ENCODE measurements at places on chromosomes 12 and 14. TPM values are rescaled to one million over a fixed set of nuclear protein-coding genes. Genes with fewer than 3 reads are reported as not detected.

- H3K4me1 ChIP-seq, result peaks cover 11% of the 10 kb centered on the region
- peaks cover 2% of the 10 kb centered on the region for H3K36me3 ChIP-seq
- no peak overlapping the region for H3K27ac ChIP-seq
- no peak for DNase-seq
- H3K27me3 ChIP-seq, result no peaks in the 10 kb centered on the region
- no peak overlapping the region for H3K4me3 ChIP-seq
Observed at GRCh38 chr14:22073801-22074200, 400.2 kb upstream of the OR4E1 start.

Gene CLEC1B
- total RNA-seq, result not detected

Gene RND1
- 4.2 TPM for total RNA-seq

DNA sequence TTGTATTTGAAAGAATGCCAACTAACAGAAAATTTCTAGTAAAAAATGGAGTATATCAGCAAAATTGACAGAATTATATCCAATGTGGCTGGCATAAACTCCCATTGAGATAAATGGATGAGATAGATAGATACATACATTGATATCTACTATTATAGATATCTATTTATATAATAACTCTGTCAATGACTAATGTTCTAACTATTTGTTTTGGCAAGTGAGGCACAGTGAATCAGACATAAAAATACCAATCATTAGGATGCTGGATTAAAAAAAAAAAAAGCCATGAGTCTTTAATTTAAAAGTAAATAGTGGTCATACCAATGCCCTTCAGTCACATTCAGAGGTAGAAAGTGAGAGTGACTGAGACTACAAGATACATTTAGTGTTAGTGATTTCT lies 33.7 kb upstream of the GLIPR1 start:
- no peaks in the 10 kb centered on the region for H3K36me3 ChIP-seq

GRCh38 chr12:54592316-54592715 lies 3.9 kb upstream of the PPP1R1A start:
- no peak overlapping the region for H3K27ac ChIP-seq
- H3K27me3 ChIP-seq, result peaks cover 45% of the 10 kb centered on the region
- no peak for DNase-seq
- H3K4me3 ChIP-seq, result no peak overlapping the region

- H3K36me3 ChIP-seq, result no peaks in the 10 kb centered on the region
- peaks cover 78% of the 10 kb centered on the region for H3K4me1 ChIP-seq
- peak overlapping the region; percentile 60 for H3K4me3 ChIP-seq
- H3K27me3 ChIP-seq, result no peaks in the 10 kb centered on the region
- DNase-seq, result peak; percentile 69
Observed at GRCh38 chr14:77037938-77038568, 9.5 kb upstream of the IRF2BPL start.

GRCh38 chr14:71783786-71784185 lies 148.4 kb upstream of the RGS6 start:
- no peak overlapping the region for H3K4me3 ChIP-seq
- no peaks in the 10 kb centered on the region for H3K36me3 ChIP-seq
- peaks cover 25% of the 10 kb centered on the region for H3K27me3 ChIP-seq
- DNase-seq, result no peak
- H3K27ac ChIP-seq, result no peak overlapping the region

DNA sequence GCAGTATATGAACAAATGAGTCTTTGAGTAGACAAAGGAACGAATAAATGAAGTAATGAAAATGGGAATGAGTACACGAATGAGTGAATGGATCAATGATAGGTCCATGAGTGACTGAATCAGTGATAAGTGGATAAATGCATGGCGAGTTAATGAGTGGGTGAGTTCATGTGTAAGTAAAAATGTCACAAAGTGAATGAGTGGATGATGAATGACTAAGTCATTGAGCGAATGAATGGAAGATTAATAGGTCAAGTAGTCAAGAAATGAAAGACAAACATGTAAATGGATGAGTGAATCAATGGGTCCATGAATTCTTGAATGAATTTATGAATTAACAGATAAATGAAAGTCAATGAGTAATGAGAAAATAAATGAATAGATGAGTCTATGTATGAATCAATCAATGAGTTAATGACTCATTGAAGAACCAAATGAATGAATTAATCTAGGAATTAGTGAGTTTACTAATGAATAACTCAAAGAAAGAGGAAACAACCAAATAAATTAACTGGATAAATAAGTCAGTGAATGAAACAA lies 97.3 kb upstream of the RTL1 start:
- peaks cover 3% of the 10 kb centered on the region for H3K4me1 ChIP-seq
- H3K4me3 ChIP-seq, result no peak overlapping the region
- DNase-seq, result no peak

- H3K27ac ChIP-seq, result no peak overlapping the region
- no peak overlapping the region for H3K4me3 ChIP-seq
- H3K36me3 ChIP-seq, result no peaks in the 10 kb centered on the region
- no peak for DNase-seq
- no peaks in the 10 kb centered on the region for H3K27me3 ChIP-seq
Observed at GRCh38 chr12:22180705-22181104, 134.7 kb downstream of the CMAS start.

Gene GALNT6
- 47.9 TPM for total RNA-seq

Gene SRGAP1
- total RNA-seq, result 0.14 TPM

DNA sequence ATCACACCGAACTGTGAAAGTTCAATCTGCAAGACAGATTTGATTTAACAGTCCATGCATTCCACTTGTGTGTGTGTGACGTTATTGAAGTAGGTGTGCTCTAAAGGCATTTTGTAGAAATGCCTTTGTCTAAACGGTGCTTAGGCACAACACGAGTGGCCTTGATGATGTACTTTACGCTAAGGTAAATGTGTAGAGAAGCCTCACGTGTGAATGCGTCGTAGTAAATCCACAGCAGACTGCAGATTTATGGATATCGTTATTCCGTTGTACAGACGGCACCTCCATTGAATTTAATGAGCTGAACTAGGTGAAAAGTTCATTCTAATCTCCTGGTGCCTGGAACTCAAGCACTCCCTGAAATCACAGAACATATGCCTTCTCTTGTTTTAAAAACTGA lies 202.8 kb upstream of the STXBP6 start:
- H3K4me3 ChIP-seq, result no peak overlapping the region
- H3K27me3 ChIP-seq, result no peaks in the 10 kb centered on the region
- DNase-seq, result no peak

Gene C12orf50
- total RNA-seq, result not detected

Gene ETNK1
- total RNA-seq, result 83.1 TPM

- no peak overlapping the region for H3K27ac ChIP-seq
- peaks cover 15% of the 10 kb centered on the region for H3K36me3 ChIP-seq
- no peak for DNase-seq
- peaks cover 3% of the 10 kb centered on the region for H3K4me1 ChIP-seq
- H3K4me3 ChIP-seq, result no peak overlapping the region
Observed at GRCh38 chr12:115998119-115998633, 279.3 kb downstream of the MED13L start.

Gene RFLNA
- total RNA-seq, result not detected

DNA sequence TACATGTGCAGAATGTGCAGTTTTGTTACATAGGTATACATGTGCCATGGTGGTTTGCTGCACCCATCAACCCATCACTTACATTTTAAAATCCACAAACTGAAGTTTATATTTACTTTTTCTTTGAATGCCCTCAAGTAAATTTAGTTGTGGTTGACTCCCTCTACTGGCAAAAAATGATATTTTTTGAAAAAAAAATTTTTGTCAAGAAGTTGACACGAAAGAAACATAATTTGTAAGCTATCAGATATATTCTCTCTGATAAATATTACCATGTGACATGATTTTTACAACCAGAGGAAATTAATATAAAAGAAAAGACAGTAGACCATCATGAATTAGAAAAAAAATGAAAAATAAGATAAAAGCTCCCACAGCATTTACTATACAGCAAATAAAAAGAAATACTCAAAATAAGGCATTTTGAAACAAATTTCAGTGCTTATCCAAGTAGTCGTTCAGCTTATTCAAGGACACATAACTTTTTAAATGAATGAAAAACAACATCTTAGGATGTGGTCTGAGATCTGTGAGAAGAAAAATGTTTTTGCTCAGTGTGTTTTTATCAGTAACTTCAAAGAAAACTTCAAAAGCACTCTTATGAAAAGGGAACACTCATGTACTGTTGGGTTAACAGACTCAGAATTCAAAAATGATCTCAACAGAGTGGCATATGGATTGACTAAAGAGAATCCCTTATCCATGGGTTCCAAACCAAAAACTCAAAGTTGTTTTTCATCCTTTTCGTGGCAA lies 30.0 kb upstream of the GRIP1 start:
- no peak for DNase-seq
- peaks cover 12% of the 10 kb centered on the region for H3K4me1 ChIP-seq
- peaks cover 15% of the 10 kb centered on the region for H3K27me3 ChIP-seq
- no peak overlapping the region for H3K4me3 ChIP-seq
- peaks cover 3% of the 10 kb centered on the region for H3K36me3 ChIP-seq

- H3K36me3 ChIP-seq, result no peaks in the 10 kb centered on the region
- no peaks in the 10 kb centered on the region for H3K4me1 ChIP-seq
- H3K27ac ChIP-seq, result no peak overlapping the region
- no peaks in the 10 kb centered on the region for H3K27me3 ChIP-seq
Observed at GRCh38 chr12:77725611-77726010, 105.1 kb upstream of the NAV3 start.

GRCh38 chr12:66910366-66910974 lies 231.6 kb upstream of the GRIP1 start:
- DNase-seq, result no peak
- H3K27ac ChIP-seq, result no peak overlapping the region
- peaks cover 11% of the 10 kb centered on the region for H3K4me1 ChIP-seq
- H3K4me3 ChIP-seq, result no peak overlapping the region
- H3K27me3 ChIP-seq, result peaks cover 5% of the 10 kb centered on the region

Gene KIAA0586
- total RNA-seq, result 27.7 TPM

Data from activated CD8-positive, alpha-beta memory T cell treated with anti-CD3 and anti-CD28 coated beads, Interleukin-2, amount 10 ng/mL, durations not matched to agents 7 days and 5 days (primary cell).